ENCODE measurements at places on chromosomes 2 and 18.

GRCh38 chr2:203804764-203805485 lies 62.6 kb upstream of the CTLA4 start:
- no peak for DNase-seq

GRCh38 chr2:29936020-29936419 lies 14.6 kb upstream of the ALK start:
- no peak for DNase-seq

- no peak for DNase-seq
Measured at GRCh38 chr2:199875400-199875799, 24.4 kb upstream of the FTCDNL1 start.

- no peak for DNase-seq
Measured at GRCh38 chr18:61606759-61607158, 273.5 kb downstream of the CDH20 start.

DNA sequence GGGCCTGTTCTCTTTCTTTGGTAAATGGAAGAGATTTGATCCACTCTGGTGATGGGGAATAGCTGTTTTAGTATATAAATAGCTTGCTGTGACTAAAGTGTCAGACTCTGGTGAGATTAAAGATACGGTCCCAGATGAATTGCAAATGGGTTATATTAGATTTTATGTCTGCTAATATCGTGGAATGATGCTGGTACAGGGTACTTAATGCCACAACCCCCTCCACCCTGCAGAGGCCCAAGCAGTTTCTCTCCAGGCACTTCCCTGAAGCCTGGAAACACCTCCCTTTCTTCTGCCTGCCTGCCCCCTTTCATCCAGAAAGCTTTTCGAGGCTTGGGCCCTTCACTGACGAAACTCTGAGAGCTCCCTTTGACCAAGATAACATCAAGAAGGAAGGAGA lies 21.4 kb upstream of the RFX8 start:
- no peak for DNase-seq

- DNase-seq: no peak
Measured at GRCh38 chr2:212520340-212520739, 18.3 kb downstream of the ERBB4 start.

GRCh38 chr18:37665346-37665745 lies 99.7 kb upstream of the CELF4 start:
- no peak for DNase-seq

GRCh38 chr2:209721497-209721896 lies 50.1 kb upstream of the UNC80 start:
- no peak for DNase-seq

- no peak for DNase-seq
Measured at GRCh38 chr2:210536973-210537650, 19.3 kb upstream of the CPS1 start.

DNA sequence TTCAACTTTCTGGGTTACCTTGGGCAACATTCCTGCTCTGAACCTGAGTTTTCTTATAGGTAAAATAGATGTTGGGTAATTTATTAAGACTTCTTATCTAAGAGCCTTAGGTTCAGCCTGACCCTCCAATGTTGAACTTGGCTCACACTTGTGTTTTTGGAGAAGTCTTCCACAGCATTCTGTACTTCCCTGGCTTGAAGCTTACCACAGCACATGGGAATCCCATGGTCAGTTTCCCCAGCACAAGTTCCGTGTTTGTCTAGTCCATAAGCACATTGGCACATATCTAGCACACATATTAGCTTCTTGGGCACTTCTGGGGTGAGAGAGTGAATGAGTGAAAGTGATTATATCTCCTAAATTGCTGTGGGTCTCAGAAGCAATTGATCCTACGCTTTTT lies 782.5 kb upstream of the HS6ST1 start:
- no peak for DNase-seq

GRCh38 chr18:65459741-65460140 lies 291.1 kb upstream of the CDH7 start:
- DNase-seq: no peak

- no peak for DNase-seq
Measured at GRCh38 chr2:238790126-238790832, 57.6 kb upstream of the TWIST2 start.

GRCh38 chr2:45401431-45401922 lies 209.6 kb downstream of the SRBD1 start:
- no peak for DNase-seq

DNA sequence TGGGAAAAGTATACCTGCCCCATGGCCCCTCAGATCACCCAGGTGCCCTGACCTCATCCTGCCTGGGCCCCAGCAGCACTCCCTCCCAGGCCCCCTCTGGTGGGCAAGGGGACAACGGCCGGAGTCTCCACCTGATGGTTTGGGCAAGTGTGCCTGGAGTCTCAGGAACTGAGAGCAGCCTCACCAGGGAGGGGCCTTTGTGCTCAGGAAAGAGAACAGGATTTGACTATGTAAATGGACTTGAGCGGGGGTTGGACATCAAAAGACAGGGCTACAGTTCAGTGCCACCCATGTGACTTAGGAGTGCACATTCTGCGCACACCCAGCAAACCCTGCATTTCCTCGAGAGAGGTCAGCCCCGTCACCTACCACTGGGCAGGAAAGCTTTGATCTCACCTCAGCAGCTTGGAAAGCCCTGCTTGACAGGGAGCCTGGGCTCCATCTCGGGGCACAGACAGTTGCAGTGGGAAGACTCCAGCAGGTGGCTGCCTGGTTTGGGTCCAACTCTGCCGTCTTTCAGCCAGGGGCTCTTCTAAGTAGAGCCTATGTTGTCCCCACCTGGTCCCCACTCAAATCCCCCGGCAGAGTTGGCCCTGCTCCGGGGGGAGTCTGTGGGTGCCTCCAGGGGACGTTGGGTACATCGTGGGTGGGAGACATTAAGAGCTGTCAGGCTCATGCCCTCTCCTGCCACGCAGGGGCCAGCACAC lies 3.3 kb downstream of the INPP5D start:
- peak; percentile 58 for DNase-seq

DNA sequence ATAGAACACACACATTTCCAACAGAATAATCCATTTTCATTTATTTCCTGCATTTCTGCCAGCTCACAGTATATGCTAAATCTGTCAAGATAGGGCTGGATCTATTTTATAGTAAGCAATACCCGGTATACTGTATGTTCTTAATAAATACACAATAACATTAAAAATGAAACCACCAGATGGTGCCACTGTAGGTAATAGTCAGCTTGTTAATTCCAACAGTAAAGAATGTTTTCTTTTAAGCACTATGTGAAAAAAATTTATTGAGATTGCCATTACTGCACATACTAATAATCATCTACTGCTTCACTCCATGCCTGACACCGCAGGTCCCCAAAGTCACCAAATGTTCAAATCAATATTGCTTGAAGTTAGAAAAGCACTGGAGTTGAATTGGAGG lies 131.5 kb upstream of the PGAP1 start:
- DNase-seq: no peak

- no peak for DNase-seq
Measured at GRCh38 chr2:74439803-74440377, 1.8 kb downstream of the RTKN start.

GRCh38 chr2:144151851-144152250 lies 368.1 kb downstream of the ZEB2 start:
- DNase-seq: no peak

- no peak for DNase-seq
Measured at GRCh38 chr2:103153580-103154284, 391.9 kb downstream of the TMEM182 start.

- no peak for DNase-seq
Measured at GRCh38 chr2:108215794-108216211, 24.0 kb upstream of the SULT1C3 start.

DNA sequence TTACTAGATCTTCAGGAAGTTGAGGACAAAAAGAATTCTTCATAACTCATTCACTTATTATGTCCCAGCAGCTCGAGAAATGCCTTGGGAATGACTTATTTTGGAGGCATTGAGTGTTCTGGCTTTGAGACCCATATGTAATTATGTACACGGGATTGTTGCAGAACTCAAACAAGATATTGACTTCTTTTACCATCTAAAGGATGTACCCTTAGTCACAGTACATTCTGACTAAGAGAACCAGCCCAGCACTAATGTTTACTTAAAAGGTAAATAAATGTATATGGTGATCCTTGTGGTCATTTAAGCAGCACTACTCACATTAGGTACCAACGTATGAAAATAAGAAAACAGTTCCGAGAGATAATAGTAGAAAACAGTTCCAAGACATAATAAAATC lies 268.9 kb downstream of the ADCYAP1 start:
- DNase-seq: no peak

DNA sequence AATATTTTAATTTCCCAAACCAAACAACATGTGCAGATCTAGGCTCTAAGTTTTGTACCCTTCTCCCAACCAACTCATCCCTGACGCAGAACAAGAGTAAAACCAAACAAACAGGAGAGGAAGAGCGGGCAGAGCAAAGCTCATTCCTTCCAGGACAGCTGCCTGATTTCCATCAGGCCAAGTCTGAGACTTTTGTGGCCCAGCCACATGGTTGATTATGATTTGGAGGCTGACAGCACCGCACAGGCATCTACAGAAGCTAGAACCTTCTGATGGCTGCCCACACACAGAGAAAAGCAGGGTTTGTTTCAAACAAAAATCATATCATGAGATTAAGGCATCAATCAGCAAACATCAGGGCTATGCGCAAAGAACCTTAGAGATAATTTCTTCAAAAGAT lies 262.6 kb downstream of the TNS1 start:
- no peak for DNase-seq

DNA sequence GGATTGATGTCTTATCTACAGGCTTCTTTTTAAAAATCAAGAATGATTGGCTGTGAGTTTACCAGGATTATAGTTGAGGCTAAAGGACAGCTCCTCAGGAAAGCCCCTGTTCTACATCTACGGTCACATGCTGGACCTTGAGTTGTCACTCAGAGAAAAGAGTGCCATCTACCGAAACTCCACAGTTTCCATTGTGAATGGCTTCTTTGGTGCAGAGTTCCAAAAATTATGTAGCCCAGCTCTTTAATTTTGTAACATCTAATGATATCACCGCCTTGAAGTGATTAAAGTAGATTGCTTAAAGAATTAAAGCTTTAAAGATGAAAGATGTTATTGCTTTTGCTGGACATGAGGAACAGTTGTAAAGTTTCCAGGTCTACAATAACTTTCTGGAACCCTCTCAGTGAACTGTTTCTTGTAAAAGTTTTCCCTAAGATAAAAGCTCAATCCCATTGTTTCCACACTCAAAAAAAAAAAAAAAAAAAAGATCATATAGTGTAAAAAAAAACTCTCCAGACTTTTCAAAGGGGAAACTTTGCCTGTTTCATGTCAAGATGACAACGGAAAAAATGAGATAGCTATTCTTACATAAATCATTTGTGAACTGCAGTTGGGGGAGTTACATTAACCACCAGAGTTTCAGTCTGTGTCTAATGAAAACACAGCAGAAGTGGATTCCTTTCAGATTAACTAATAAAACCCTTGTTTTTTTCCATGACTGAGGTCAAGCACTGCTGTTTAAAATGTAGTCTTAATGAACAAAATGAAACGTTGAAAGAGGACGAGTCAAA lies 4.3 kb downstream of the COL3A1 start:
- no peak for DNase-seq

- no peak for DNase-seq
Measured at GRCh38 chr2:216774620-216775019, 79.3 kb upstream of the IGFBP5 start.

DNA sequence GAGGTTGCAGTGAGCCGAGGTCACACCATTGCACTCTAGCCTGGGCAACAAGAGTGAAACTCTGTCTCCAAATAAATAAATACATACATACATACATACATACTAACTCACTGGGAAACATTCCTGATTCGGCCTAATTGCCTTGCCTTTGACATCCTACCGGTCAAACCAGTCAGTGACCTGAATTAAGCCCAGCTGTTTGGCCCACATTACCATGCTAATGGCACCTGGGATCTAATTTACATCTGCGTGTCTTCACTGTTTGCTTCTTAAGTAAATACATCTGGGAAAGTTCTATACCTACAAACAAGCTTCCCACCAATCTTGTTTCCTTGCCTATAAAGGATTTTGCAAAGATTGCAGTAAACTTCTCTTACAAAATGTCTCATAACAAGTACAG lies 230.2 kb upstream of the ZC3H15 start:
- DNase-seq: no peak

DNA sequence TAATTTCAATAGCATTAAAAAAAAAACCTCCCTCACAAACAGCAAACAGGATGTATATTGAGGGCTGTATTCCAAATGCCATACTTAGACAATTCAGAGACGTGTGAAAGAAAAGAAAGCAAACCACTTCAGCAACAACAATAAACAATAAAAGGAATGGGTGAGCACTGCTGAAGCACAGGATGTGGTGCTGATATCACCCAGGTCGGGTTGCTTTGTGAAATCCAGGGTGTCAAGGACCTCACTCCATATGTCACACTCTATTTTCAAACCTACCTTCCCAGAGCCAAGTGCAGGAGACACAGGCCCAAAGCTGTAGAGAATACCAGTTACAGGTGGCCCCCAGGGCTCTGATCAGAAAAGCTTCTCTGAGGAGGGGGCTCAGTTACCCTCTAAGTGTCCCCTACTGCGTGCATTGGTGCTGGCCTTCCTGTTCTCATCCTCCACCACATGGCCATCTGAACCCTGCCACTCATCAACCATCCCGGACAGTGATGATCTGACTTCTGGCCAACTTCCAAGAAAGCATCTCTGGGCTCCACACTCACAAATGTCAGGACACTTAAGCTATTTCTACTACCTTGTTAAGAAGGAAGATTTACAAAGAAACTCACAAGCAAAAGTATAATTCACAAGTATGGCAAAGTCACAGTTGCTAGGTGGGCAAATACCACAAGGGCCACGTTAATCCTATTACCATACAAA lies 363.0 kb downstream of the SS18 start:
- DNase-seq: no peak

DNA sequence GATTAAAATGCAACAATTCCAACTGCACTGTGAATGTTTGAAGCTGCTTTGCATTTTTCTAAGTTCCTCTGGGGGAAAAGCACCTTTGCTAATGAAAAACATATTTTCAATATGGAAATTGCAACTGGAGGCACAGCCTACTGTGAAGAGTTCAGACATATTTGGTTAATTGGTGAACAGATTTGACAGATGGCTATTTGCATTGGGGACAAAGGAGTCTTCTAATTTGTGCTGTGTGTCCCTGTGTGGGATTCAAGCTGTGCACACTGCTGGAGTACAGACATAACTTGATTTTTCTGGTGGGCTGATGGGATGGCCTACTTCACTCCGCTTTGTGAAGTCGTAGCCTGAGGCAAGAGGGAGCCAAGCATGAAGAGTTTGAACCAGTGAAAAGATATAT lies 40.7 kb upstream of the ARHGAP25 start:
- DNase-seq: no peak

DNA sequence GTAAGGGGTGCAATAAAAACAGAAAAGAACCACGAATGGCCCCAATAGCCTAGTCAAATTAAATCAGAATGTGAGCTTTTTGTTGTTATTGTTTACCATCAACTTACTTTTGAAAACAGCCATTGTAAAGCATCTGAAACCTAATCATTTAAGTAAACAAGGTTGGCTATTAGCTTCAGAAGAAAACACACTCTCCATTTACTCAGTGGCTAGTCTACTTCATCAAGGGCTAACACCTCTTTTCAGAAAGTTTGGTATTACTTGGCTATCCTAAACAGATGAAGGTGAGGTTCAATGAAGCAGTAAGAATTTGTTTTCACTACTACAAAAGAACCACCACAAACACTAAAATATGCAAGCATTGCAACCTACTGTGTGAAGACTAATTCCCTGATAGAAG lies 398.0 kb downstream of the CDH2 start:
- DNase-seq: no peak

All from activated CD4-positive, alpha-beta memory T cell treated with anti-CD3 and anti-CD28 coated beads for 36 hours (primary cell).